ENCODE measurements at places on chromosomes 7 and 10. TPM values are rescaled to one million over a fixed set of nuclear protein-coding genes. Genes with fewer than 3 reads are reported as not detected.

DNA sequence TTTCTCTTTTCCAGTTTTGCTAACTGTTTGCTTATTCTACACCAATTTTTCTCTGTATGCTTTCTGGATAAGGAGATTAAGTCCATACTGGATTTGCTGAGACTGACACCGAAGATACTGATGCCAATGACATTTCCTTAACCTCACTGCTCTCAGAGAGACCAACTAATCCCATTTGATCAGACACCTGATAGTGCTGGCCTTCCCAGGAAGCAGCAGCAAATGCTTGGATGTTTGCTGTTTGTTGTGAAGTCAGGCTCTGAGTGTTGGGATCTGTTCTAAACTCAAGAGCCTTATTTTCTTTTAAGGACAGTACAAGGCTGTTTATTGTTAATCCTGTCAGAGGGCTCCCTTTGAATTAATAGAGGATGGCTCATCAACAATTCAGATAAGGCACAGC lies 143.3 kb downstream of the ANK3 start:
- DNase-seq = no peak
- no peak overlapping the region for H3K27ac ChIP-seq
- no peaks in the 10 kb centered on the region for H3K27me3 ChIP-seq
- no peaks in the 10 kb centered on the region for H3K36me3 ChIP-seq
- H3K4me1 ChIP-seq = no peaks in the 10 kb centered on the region
- H3K4me3 ChIP-seq = no peak overlapping the region

- H3K27ac ChIP-seq = no peak overlapping the region
- no peak for DNase-seq
- H3K36me3 ChIP-seq = no peaks in the 10 kb centered on the region
- no peak overlapping the region for H3K4me3 ChIP-seq
These were observed 70.4 kb upstream of the NFE2L3 start for GRCh38 chr7:26081638-26082037.

DNA sequence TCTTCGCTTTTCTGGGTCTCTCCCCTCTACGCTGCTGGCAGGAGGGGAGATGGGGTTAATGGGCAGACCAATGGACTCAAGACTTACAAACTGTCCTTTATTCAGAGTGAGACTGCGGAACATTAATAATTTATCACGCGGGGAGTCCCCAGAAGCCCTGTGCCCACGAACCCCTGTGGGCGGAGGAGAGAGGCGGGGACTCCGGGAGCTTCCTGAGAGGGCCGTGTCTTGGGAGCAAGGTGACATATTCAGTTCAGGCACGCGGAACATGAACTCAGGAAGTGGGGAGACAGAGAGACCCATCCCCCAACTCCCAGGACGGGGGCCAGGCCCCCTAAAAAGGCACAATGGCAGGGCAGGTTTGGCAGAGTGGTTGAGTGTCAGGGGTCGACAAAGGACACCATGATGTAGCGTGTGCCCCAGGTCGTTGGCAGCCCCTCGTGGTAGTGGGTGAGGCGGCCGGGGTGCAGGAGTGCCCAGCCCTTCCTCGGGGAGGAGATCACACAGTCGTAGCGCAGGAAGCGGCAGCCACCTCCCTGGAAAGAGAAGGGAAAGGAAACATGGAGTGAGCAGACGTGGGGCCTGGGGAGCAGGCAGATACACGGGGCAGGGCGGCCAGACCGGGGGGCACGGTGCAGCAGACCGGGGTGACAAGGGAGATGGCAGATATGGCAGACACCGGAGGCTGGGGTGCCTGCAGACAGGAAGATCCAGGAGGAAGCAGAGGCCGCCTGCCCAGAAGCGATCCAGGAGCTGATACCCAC lies 5.2 kb upstream of the MOGAT3 start:
- H3K4me3 ChIP-seq = no peak overlapping the region
- peaks cover 4% of the 10 kb centered on the region for H3K27me3 ChIP-seq
- H3K27ac ChIP-seq = no peak overlapping the region
- H3K4me1 ChIP-seq = no peaks in the 10 kb centered on the region

- no peak overlapping the region for H3K27ac ChIP-seq
- H3K36me3 ChIP-seq = no peaks in the 10 kb centered on the region
- DNase-seq = no peak
- no peaks in the 10 kb centered on the region for H3K4me1 ChIP-seq
- no peak overlapping the region for H3K4me3 ChIP-seq
These were observed 26.0 kb downstream of the PPP1R9A start for GRCh38 chr7:94933256-94933990.

GRCh38 chr10:12501841-12502525 lies 152.6 kb downstream of the CAMK1D start:
- no peak for DNase-seq
- H3K36me3 ChIP-seq = no peaks in the 10 kb centered on the region
- peaks cover 12% of the 10 kb centered on the region for H3K4me1 ChIP-seq
- no peak overlapping the region for H3K27ac ChIP-seq
- no peak overlapping the region for H3K4me3 ChIP-seq

- no peaks in the 10 kb centered on the region for H3K4me1 ChIP-seq
- no peak overlapping the region for H3K4me3 ChIP-seq
- no peaks in the 10 kb centered on the region for H3K36me3 ChIP-seq
- no peaks in the 10 kb centered on the region for H3K27me3 ChIP-seq
These were observed 89.1 kb downstream of the FGFR2 start for GRCh38 chr10:121509112-121509511.

GPR15LG gene
- not detected for total RNA-seq

Data from ovary (tissue), 10 donors.